ENCODE measurements at places on chromosomes 7 and 10. TPM values are rescaled to one million over a fixed set of nuclear protein-coding genes. Genes with fewer than 3 reads are reported as not detected.

GRCh38 chr7:38070718-38071117, 107.3 kb upstream of the STARD3NL start:
- DNase-seq = no peak

ELMO1 gene
- 11.8 TPM for polyA plus RNA-seq

GRCh38 chr10:118960157-118961090, 69.1 kb upstream of the NANOS1 start:
- DNase-seq = no peak

DNA sequence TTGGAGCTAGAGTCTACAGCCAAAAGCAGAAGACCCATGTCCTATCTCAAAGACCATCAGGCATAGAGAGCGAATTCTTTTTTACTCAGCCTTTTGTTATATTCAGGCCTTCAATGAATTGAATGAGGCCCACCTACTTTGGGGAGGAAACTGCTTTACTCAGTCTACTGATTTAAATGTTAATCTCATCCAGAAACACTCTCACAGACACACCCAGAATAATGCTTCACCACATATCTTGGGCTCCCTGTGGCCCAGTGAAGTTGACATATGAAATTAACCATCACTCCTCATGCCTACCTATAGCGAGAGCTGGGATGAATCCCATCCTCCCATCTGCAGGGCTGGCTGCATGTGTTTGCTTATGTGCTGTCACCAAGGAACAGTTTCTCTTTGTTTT, 26.0 kb upstream of the SORCS3 start:
- DNase-seq = no peak

TMEM236 gene
- polyA plus RNA-seq = 0.27 TPM

- DNase-seq = no peak
These were observed 50.3 kb downstream of the ADCYAP1R1 start for GRCh38 chr7:31102151-31102972.

GRCh38 chr10:31347705-31348104, 28.7 kb downstream of the ZEB1 start:
- DNase-seq = no peak

- peak; percentile 94 for DNase-seq
These were observed at the start of gene ZNF467 for GRCh38 chr7:149773446-149774236. Gene ZNF467, minus strand, starts transcription at chr7:149773588. Its CDS starts 2,556 bp downstream, at chr7:149771032.

MMP21 gene
- 0.20 TPM for polyA plus RNA-seq

- no peak for DNase-seq
These were observed 43.4 kb upstream of the PPP2R2D start for GRCh38 chr10:131857156-131858117.

DNA sequence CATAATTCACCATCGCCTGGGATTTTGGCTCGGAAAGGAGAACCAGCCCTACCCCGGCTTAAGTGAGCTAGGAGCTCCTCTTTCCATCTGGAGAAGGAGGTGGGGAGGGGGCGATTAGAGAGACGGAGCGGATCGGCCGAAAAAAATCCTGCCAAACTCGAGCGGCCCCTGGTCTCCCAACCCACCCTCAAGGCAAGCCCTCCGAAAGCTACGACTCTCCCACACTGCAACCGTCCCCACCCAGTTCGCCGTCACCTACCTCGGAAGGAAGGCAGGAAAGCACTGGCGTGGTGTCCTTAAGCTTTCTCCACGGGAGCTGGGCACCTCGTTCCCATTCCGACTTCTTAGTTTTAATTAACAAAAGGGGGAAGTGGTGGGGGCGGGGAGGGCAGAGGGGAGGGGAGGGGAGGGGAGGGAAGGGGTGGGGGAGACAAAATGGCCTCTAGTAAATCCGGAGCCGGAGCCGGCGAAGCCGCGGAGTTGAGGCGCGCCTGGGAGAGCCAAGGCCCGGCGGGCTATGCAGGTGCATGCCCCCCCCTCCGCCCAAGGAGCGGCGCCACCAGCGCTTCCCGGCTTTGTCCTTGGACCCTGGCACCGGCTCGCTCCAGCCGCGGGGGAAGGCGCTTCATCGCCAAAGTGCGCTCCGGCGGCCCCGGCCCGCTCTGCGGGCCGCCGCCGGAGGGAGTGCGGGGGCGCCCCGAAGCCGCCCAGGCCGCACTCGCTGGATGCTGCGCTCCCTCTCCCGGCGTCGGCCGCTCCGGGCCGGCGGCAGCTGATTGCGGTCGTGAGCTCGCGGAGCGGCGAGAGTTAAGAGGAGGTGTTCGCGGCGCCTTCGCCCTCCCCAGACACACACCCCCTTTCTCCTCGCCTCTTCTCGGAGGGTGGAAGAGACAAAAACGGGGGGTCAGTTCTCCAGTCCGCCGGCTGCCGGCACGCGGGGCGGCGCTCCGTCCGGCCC, at the start of gene LRRC4:
Gene LRRC4 (minus strand): TSS at position 784 of the 958 bp plus-strand sequence. CDS start 797 bp downstream, outside the sequence.
- peak; percentile 82 for DNase-seq

DNA sequence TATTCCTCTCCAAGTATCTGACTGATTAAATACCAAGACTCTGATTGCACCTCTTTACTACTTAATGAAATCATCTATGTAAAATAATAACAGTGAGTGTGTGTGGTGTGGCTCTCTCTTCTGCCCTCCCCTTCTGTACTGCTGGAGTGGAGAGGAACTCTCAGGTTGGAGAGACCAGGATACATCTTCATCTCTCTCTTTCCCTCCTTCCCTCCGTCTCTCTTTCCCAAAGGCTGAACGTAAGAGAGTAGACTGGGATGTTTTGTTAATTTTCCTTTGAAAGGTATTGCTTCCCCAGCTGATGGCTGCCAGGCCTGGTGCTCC, 272 bp upstream of the GJC3 start:
- DNase-seq = no peak

UCN3 gene
- polyA plus RNA-seq = not detected

DNA sequence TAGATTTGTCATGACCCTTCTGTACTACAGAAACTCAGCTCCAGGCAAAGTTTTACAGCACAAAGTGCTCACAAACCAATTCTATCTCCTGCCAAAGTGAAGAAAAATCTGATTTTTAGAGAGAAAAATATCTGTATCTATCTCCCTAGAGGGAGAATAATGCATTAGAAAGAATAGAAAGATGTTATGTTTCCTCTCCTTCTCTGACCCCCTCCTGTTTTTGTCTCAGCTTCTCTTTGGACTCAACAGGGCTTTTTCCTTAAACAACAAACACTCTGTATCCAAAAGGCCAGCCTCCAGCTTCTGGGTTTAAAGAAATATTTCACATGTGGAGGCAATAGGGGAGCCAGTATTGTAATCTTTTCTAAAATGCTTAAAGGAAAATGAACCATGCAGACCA, 627.4 kb downstream of the REEP3 start:
- no peak for DNase-seq

ERV3-1 gene
- polyA plus RNA-seq = 4.0 TPM

TAC1 gene
- polyA plus RNA-seq = 1.6 TPM

GRCh38 chr7:120735791-120736190, 122.2 kb downstream of the TSPAN12 start:
- DNase-seq = no peak

GRCh38 chr7:37973915-37974314, 53.5 kb downstream of the EPDR1 start:
- no peak for DNase-seq

- no peak for DNase-seq
These were observed 342.7 kb upstream of the ETV1 start for GRCh38 chr7:14332155-14332554.

OGDHL gene
- polyA plus RNA-seq = 8.0 TPM

GRCh38 chr7:56174346-56174874, 58.2 kb upstream of the NUPR2 start:
- DNase-seq = no peak

SPDYE2 gene
- polyA plus RNA-seq = 0.09 TPM

CHST12 gene
- 17.9 TPM for polyA plus RNA-seq

GTF2IRD2 gene
- polyA plus RNA-seq = 16.9 TPM

- peak; percentile 48 for DNase-seq
These were observed 4.6 kb downstream of the REPIN1 start for GRCh38 chr7:150373049-150373801.

GIMAP6 gene
- polyA plus RNA-seq = 14.6 TPM

GRCh38 chr7:100013328-100013676, 2.1 kb upstream of the ZKSCAN1 start:
- no peak for DNase-seq

- no peak for DNase-seq
These were observed 449.5 kb upstream of the ZMIZ1 start for GRCh38 chr10:78619115-78619851.

RRP12 gene
- polyA plus RNA-seq = 18.4 TPM

- no peak for DNase-seq
These were observed 504.1 kb downstream of the PLXNA4 start for GRCh38 chr7:132072165-132072564.

GRCh38 chr7:140592964-140593671, 47.5 kb downstream of the DENND2A start:
- DNase-seq = no peak

GRCh38 chr7:2270495-2270894, 28.5 kb downstream of the NUDT1 start:
- DNase-seq = peak; percentile 32

GRCh38 chr7:40760987-40761386, 626.2 kb downstream of the SUGCT start:
- DNase-seq = no peak
